Suppressor macrophage (primary cell): ENCODE measurements at places on chromosomes 7 and 10.

DNA sequence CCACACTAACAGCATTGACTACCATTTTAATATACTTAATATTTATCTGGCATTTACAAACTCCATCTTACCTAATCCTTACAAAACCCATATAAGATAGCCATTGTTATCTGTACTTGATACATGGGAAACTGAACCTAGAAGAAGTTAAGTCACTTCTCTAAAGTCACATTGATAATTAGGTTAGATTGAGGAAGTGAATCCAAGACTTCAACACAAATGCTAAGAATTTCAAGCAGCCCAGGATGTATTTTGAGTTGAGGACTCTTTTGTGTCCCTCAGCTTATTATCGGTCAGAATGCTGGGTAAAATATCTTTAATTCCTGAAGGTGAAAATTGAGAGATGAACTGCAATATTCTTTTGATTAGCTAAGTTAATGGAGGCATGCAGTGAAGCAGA is 465.5 kb downstream of the PHTF2 start:
- DNase-seq: no peak

DNA sequence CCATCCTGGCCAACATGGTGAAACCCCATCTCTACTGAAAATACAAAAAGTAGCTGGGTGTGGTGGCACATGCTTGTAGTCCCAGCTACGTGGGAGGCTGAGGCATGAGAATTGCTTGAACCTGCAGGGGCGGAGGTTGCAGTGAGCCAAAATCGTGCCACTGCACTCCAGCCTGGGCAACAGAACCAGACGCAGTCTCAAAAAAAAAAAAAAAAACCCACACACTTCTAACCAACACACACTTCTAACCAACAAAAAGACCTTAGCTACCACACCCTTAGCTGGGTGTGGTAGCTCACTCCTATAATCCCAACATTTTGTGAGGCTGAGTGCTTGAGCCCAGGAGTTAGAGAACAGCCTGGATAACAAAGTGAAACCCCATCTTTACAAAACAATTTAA is 33.9 kb upstream of the SPOCK2 start:
- DNase-seq: no peak

DNA sequence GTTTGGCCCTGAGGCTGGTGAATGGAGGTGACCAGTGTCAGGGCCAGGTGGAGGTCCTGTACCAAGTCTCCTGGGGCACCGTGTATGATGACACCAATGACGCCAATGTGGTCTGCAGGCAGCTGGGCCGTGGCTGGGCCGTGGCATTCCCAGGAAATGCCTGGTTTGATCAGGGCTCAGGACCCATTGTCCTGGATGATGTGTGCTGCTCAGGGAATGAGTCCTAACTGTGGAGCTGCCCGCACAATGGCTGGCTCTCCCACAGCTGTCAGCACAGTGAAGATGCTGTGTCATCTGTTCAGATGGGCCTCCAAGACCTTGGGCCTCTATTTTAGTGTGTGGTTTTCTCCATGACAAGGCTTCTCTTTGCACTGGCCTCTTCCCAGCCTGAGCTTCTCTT is 64.0 kb downstream of the DMBT1 start:
- no peak for DNase-seq

DNA sequence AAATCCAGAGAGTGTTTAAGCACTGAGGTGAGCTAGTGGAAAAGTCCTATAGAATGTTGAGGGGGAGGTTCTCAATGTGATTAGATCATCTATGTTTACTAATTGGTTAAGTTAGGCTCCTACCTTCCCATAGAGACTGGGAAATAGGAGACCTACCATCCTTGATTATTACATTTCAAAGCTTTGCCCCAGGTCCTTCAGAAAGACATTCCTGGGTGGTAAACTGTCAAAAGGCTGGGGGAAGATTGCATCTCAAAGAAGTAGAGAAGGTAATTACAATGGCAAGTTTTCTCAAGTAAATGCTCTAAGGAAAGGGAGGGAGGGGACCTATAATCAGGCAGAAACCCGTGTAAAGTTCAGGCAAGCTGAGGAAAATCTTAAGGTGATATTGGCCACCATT is 247.8 kb upstream of the SMIM30 start:
- no peak for DNase-seq

- DNase-seq: no peak
These were observed 4.6 kb upstream of the ZNF425 start for GRCh38 chr7:149130572-149131198.

DNA sequence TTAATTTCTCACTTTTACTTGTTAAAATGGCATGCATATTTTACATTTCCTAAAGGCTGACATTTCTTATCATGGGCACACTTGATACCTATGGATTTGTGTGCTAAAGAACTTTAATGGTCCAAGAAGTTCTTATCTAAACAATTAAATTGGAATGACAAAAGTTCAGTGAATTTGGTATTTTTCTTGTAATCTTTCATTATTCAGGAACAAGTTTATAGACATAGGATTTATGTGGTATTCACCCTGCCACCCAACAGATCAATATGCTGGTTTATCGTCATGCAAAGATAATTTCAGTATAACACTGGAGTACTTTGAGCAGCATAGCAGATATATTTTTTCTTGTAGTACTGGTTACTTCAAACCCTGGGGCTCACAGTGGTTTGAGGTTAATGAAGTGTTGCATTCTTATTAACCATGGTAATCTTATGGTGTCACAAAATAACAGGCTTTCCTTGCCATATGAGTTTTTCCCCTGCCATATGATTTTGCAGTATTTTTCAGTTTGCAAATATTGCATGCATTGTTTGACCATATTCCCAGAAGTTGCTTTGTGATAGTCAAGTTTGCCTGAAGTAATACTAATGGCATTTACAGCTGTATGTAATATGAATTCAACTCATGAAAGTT is 148.8 kb downstream of the PPP1R9A start:
- no peak for DNase-seq

DNA sequence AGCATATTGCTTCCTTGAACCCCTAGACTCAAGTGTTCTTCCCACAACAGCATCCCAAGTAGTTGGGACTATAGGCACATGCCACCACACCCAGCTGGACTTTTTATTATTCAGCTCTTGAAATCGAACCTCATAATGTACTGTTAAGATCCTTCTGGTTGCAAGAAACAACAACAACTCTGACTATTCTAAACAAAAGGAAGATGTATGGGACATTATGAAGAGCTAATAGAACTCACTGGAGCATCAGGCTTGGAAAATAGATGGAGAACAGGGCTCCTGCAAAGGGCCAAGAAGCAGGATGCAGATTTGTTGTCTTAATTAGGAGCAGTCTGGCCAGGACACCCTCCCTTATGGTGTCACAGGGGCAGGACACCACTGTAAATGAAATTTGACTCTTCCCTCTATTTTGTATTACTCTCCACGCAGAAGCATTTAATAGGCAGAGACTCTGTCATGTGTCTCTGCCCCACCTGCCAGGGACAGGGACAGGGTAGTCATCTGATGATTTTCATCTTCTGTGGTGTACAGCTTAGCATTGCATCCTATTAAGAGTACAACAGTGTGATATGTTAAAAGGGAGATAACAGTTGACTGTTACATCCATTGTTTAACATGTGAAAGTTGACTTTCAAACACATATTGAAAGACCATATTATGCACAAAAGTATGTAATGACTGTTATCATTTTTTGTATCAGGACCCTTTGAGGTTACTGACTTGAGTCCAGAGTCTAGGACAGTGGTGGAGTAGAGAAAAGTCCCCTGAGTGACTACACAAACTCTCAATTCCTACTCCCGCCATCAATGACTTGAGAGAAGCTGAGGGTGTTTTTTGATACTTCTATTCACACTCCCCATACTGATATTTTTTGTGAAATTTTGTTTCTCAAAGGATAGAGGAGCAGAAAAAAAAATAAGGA is 157.3 kb downstream of the LRRC4 start:
- no peak for DNase-seq

DNA sequence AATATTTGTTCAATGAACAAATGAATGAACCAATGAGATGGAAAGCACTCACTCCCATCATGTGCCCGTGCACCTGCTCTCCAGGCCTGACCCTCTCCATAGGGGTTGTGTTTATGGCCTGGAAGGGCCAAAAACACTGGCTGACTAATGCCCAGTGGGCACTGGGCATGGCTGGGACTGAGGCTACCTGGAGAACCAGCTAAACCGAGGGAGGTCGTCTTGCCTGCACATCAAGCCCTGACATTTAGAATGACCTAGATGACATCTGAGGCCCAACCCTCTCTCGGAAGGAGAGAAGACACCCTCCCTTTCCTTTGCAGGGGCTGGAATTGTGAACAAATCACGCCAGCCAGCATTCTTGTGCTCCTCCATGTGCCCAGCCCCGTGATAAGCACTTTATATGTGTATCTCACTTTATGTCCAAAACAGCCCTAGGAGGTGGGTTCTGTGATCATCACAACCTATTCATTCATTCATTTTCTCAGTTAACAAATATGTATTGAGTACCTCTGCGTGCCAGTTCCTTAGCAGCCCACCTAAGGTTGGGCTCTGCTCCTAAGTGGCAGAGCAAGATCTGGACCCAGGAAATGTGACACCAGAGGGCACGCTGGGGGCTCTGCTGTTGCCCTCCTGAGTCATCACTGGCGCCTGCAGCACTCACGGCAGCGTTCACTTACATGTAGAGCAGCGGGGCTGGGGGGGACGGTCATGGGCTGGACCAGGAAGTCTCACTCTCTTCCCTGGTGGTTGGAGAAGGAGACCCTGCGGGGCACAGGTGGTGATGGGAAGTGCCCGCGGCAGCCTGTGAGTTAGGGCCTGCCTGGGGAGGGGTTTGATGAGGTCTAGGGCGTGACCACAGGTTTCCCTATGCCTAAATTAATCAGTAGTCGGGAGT is 52.0 kb downstream of the TSPAN15 start:
- no peak for DNase-seq

- no peak for DNase-seq
These were observed 1.4 kb upstream of the HOXA6 start for GRCh38 chr7:27148756-27149641.

DNA sequence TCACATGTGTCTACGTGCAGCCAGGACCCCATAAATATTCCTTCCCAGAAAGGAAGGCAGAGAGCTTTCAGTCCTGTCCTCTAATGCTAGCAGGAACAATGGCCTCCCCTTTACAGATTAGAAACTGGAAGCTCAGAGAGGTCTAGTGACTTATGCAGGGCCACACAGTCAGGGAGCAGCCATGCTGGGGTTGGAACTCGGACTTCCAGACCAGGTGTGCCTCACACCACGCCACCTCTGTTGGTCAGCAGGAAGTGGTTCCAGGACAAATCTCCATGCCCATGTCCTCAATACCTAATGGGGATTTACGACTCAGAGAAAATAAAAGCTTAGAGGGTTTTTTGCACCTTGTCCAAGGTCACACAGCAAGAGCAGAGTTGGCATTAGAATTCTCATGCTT is 378.9 kb downstream of the RPS24 start:
- no peak for DNase-seq

GRCh38 chr10:71040343-71040742 is 152.0 kb upstream of the PCBD1 start:
- no peak for DNase-seq

GRCh38 chr7:43884617-43885016 is 15.3 kb upstream of the MRPS24 start:
- no peak for DNase-seq

- DNase-seq: no peak
These were observed 59.9 kb downstream of the SLC29A4 start for GRCh38 chr7:5342631-5343030.

- no peak for DNase-seq
These were observed at the start of gene SLC18A3 for GRCh38 chr10:49610114-49610457. TSS of gene SLC18A3 (plus strand) at chr10:49610310. CDS start at chr10:49610741, 431 bp downstream.

GRCh38 chr7:154859747-154860620 is 142.9 kb downstream of the PAXIP1 start:
- no peak for DNase-seq

DNA sequence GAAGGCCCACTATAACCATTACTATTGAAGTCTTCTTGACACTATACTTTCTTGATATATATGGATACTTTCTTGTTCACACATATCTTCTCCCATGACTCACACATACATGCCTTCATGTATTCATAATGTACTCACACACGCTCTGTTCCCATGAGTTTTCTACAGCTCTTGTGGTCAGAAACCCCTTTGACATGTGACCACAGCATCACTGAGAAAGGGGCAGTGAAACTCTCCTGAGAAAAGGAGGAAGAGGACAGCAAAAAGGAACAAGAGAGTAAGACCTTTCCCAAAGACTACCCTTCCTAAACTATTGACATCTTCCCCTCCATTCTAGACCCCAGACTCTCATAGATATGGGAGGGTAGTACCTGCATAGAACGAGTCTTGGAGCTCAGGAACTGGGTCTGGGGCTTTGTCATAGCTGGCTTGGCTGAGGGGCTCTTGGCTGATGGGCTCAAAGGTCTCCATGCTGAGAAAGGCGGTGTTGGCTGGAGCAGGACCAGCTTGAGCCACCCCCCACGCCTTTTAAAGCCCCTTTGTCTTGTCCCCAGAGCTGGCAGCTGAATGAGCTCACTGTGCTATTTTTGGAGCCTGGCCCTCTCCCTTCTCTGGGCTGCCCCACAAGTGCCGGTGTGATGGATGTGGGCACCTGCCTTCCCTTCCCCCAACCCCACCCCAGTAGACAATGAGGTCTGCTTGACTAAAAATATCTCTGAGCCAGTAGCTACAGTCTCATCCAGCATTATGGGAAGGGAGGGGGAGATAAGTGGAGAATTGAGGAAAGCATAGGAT is 5.1 kb downstream of the SYNPO2L start:
- DNase-seq: peak; percentile 67

GRCh38 chr10:87991946-87992345 is 128.5 kb downstream of the PTEN start:
- DNase-seq: no peak

DNA sequence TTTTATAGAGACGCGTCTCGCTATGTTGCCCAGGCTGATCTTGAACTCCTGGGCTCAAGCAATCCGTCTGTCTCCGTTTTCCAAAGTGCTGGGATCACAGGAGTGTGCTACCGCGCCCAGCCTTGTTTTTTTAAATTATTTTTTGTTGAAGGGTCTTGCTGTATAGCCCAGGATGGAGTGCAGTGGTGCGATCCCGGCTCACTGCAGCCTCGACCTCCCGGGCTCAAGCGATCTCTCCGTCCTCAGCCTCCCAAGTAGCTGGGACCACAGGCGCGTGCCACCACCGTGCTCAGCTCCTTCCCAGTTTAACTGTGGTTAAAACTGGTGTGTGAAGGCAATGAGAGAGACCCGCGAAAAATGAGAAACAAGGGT is 11.0 kb upstream of the HNRNPF start:
- no peak for DNase-seq

GRCh38 chr7:13778967-13779366 is 210.5 kb downstream of the ETV1 start:
- DNase-seq: no peak

DNA sequence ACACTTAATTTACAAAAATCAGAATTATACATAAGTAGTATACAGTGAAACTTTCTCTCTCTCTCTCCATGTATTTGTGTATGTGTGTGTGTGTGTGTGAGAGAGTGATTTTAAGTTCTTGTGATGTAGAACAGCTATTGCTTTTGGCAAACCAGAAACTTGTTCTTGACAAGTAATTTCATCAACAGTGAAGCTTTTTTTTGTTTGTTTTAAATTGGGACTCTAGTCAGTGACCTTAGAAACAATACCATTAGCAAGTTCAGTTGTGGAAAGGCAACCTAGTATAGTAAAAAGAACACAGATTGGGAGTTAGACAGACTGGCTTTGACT is 319.1 kb downstream of the PTEN start:
- no peak for DNase-seq
